ENCODE measurements at places on chromosomes 4 and X.

- DNase-seq: no peak
Measured at GRCh38 chr4:6030679-6031078, 12.4 kb upstream of the C4orf50 start.

DNA sequence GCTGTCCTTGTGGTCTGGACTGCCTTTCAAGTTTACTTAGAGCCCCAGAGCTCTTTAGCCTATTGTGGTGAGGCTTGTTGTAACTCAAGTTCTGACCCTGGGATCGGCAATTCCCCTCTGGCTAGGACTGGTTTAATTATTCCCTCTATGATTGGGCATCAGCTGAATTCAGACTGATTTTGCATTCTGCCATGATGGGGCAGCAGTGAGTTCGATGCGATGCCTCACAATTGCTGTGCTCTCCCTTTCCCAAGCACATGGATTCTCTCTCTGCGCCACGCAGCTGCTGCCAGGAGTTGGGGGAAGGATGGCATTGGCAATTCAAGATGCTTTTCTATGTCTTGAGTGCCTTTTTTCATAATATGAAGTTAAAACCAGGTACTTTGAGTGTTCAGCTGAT lies 327.8 kb upstream of the CXorf51B start:
- no peak for DNase-seq

DNA sequence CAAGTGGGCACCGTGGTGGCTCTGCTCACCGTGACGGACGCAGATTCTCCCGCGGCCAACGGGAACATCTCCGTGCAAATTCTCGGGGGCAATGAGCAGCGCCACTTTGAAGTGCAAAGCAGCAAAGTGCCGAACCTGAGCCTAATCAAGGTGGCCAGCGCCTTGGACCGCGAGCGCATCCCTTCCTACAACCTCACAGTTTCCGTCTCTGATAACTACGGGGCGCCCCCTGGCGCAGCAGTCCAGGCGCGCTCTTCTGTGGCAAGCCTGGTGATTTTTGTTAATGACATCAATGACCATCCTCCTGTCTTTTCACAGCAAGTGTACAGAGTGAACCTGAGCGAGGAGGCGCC lies 2.7 kb downstream of the FAT4 start:
- DNase-seq: no peak

DNA sequence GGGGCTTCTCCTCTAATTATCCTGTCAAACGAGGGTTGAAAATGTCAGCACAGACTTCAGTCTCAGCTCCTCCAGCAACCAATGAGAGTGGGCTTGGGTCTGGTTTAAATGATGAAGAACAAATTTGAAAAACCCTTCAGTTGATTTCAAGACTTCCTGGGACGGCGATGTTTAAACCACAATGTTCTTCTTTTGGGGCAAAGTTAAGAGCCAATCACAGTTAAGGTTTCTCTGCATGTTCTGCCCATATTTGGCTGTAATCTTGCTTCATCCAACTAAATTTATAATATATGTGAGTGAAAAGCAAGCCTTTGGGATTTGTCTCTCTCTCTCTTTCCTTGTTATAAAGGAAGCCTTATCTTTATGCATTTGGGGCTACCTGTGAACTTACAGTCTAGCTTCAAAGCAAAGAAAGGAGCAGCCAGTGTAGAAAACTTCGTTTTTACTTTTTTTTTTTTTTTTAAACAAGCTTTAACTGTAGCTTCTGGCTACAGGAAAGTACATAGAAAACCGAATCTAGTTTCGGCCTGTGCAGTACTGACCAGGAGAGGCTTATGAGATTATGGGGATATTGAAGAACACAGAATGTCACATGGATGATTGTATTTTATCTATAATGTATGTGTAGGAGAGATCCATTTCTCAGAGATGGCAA lies 46.8 kb upstream of the FAM9C start:
- no peak for DNase-seq

- DNase-seq: no peak
Measured at GRCh38 chrX:132044953-132045352, 21.9 kb downstream of the STK26 start.

DNA sequence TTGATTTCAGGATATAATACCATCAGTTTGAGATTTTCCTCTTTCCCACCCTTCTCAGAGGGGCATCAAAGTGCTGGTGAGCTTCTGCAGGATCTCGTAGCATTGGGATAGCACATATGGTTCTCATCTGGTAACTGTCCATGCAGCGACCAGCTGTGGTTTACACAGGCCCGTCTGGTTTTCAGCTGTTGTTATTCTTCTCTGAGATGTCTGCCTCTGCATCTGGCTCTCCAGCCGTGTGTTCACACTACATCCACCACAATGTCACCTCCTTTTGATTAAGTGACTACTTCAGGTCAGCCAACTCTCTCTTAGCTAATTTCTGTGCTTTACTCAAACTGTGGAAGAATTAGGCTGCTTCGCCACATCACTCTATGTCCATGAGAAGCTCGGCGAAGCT lies 676.7 kb upstream of the TENM3 start:
- no peak for DNase-seq

GRCh38 chr4:58734030-58734674 lies 1624.0 kb upstream of the IGFBP7 start:
- DNase-seq: no peak

DNA sequence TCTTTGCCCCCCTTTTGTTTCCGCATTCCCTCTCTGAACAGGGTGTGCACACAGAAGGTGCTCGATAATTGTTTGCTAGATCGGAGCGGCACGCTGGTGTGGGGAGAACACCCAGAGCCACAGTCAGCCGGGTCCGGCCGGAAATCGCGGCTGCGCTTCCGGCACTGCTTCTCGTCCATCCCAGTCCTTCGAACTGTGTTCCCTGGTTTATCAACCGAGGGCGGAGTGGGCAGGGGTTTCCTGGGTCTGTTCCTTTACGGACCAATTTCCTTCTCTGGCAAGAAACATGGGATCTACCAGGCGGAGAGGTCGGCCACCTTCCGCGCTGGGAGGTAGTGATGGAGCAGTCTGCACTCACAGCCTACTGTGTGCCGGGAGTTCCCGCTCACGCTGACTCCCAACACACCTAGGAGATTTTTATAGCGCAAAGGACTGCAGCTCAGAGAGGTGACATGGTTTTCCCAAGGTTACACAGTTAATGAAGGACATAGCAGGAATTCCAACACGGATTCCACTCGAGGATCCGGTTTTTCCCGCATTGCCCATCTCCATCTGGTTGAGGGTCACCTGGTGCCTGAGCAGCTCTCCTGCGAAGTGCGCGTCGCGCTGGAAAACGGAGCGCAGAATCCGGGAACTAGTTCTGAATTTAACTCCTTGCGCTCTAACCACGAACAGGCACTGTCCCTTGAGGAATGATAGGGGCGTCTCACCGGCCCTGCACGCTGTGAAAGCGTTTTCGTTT lies 6.8 kb downstream of the MSX1 start:
- no peak for DNase-seq

Data from stimulated activated CD4-positive, alpha-beta T cell treated with anti-CD3 and anti-CD28 coated beads, Interleukin-12 subunit alpha, Interleukin-12 subunit beta, amount 100 ng/mL, for 48 hours (primary cell).